CD4-positive, alpha-beta T cell treated with Interleukin-6 for 4 hours (primary cell): ENCODE measurements at places on chromosomes 11 and 22.

DNA sequence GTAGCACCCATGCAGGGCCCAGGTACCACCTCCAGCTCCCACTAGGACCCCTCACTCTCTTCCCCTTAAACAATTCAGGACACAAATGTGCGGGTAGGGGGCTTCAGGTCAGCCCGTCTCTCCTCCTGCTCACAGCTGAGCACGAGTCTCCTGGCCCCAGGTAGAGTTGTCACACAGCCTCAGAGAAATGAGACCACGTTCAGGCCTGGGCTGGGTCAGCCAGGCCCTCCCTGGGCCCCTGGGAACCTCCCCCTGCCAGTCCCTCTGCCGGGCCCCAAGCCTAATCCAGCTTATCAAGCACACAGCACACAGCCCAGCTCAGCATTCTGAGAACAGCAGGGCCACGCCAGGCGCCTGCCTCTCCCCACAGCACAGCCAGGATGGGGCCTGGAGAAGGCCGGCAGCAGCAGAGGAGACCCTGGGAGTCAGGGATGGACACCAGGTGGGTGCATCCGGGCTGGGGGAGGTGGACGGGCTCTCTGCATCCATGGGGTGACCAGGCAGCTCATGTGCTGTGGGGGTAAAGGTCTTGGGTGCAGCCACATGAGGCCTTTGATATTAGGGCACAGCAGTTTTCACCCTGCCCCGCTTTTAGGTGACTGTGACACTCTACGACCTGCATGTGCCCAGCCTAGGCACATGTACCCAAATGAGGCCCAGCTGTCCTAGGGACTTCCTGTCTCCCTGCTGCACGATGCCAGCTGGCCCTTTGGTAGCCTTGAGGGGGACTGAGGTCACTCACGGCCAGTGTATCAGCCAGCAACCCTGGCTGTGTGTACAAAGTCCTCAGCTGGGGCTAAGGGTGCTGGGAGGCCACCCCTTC lies 87.0 kb downstream of the MORC2 start:
- no peak for DNase-seq

GRCh38 chr11:59787816-59788215 lies 22.8 kb downstream of the MRPL16 start:
- DNase-seq: no peak

GRCh38 chr22:28002181-28002700 lies 83.2 kb upstream of the PITPNB start:
- DNase-seq: no peak

- no peak for DNase-seq
These were observed 1513.3 kb downstream of the FAM181B start for GRCh38 chr11:81220146-81220895.

- no peak for DNase-seq
These were observed 6.4 kb downstream of the PRAME start for GRCh38 chr22:22552630-22553029.

DNA sequence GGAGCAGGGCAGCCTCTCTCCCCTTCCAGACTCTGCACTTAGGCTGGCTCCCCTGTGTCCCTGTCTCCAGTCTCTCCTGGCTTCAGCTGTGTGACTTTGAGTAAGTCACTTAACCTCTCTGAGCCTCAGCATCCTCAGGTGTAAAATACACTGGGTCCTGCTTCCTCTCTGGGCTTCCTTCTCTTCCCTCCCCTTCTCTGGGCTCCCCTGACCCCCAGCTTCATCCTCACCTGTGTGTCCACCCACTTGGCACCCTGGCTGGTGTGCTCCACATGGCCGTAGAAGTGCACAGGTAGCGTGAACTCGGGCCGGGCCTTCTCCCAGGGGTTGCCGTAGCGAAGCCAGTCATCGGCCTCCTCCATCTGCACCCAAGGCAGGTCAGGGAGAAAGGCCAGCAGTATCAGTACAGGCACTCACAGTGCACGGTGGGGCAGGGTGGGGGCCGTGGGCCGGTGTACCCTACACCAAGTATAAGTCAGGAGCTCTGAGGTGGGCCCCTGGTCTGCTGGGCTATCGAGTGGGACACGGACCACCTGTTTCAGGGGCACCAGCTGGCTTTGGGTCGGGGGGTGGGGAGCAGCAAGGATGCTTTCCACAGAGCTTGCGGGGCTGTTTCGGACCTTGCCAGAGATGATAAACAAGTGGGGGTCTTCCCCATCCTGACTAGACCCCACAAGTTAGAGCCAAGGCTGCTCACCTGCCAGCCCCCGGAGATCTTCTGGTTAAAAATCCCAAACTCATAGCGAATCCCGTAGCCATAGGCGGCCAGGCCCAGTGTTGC lies 2.0 kb downstream of the PYGM start:
- DNase-seq: no peak

DNA sequence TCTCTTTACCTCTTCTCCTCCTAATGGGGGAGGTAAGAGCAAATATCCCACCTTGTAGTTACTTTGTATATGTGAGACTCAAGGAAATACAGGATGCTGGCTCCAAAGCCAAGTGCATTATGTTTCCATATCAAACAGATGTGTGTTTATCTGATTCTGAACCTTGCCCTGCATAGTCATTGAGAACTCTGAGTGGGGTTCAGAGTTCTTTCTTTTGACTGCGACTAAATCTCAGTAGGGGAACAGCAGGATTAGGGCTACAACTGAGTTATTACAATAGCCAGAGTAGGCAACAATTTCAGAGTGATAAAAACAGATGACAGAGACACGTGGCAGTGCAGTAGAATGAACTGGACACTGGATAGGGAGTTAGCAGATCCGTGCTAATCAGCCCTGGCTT lies 34.1 kb upstream of the TLCD5 start:
- DNase-seq: no peak

DNA sequence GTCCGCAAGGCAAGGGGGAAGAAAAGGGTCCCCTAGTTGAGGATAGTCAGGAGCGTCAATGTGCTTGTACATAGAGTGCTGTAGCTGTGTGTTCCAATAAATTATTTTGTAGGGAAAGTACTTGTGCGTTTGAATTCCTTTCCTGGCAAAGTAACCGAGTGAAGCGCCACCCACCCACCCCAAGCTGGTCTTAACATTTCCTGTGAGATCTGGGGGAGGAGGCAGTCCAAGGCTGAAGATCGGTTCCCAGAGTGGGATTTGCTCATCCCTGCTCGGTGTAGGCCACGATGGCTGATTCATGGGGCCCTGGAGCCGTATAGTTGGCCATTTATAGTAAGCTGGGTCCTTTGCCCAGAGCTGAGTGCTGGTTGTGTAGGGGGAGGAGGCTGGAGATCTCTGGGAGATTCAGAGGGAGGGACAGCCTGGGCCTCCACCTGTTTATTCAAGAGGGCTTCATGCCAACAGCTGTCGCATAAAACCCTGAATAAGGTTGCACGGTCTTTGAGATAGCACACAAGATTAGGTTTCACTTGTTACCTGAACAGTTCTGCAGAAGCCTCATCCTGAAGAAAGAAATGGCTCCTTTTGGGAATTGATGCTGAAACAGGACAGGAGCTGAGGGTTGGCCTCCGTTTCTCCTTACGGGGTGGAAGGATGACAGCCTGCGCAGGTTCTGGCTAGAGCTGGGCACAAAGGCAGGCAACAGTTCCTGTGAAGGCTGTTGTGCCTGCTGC lies 2.4 kb downstream of the ATF4 start:
- no peak for DNase-seq

DNA sequence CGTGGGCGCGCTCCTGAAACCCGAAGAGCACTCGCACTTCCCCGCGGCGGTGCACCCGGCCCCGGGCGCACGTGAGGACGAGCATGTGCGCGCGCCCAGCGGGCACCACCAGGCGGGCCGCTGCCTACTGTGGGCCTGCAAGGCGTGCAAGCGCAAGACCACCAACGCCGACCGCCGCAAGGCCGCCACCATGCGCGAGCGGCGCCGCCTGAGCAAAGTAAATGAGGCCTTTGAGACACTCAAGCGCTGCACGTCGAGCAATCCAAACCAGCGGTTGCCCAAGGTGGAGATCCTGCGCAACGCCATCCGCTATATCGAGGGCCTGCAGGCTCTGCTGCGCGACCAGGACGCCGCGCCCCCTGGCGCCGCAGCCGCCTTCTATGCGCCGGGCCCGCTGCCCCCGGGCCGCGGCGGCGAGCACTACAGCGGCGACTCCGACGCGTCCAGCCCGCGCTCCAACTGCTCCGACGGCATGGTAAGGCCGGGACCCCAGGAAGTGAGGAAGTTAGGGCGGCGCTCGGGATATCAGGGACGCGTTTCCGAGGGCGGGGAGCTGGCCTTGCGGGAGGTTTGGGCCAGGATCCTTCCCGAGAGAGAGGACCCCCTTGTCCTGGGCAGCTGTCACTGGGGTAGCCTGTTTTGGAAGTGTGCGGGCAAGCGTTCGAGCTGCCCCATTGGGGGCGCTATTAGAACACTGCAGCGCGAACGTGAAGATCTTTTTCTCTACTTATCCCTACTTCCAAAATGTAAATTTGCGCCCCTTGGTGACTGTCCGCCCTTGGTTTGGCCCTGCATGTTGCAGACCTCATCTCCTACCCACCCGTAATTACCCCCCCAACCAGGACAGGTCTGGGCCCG lies 796 bp downstream of the MYOD1 start:
- no peak for DNase-seq

- no peak for DNase-seq
These were observed 17.5 kb upstream of the SCGB1A1 start for GRCh38 chr11:62401356-62401755.

- no peak for DNase-seq
These were observed 114.1 kb downstream of the OPCML start for GRCh38 chr11:133418218-133418617.

GRCh38 chr11:130261571-130261970 lies 53.1 kb downstream of the ZBTB44 start:
- no peak for DNase-seq

DNA sequence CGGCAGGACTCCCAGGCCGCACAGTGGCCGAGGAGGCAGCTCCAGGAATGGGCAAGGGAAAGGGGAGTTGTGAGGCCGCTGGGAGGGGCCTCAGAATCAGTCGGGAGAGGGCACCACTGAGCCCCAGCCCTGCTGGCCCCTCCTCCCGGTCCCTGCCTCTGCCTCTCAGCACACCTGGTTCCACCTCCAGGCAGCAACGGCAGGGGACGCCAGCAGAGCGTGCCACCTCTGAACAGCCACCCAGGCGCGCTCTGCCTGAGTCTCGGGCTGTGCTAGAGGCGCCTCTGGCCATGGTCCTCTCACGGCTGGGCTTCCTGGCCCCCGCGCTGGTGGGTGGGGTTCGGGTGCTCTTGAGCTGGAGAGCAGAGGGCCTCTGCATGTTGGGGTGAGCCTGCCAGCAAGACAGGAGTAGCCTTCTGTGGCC lies 33.0 kb downstream of the MOB2 start:
- DNase-seq: peak; percentile 55
